Vagina (tissue), 2 donors: ENCODE measurements at places on chromosomes 2 and 18. TPM values are rescaled to one million over a fixed set of nuclear protein-coding genes. Genes with fewer than 3 reads are reported as not detected.

Gene LTBP1
- 48.4 TPM for total RNA-seq

Gene FECH
- total RNA-seq = 44.7 TPM

Gene REG1B
- total RNA-seq = not detected

Gene PLGLB1
- 2.2 TPM for total RNA-seq

Gene TCF7L1
- 8.3 TPM for total RNA-seq

Gene SPP2
- not detected for total RNA-seq

Gene FKBP1B
- 14.2 TPM for total RNA-seq

Gene C2orf81
- total RNA-seq = 2.7 TPM

Gene SLC14A1
- total RNA-seq = 3.4 TPM

Gene NYAP2
- 0.25 TPM for total RNA-seq

Gene FNDC4
- 18.2 TPM for total RNA-seq

Gene SOWAHC
- total RNA-seq = 25.5 TPM

GRCh38 chr2:59458800-59459199, 1094.7 kb downstream of the BCL11A start:
- no peak for DNase-seq

DNA sequence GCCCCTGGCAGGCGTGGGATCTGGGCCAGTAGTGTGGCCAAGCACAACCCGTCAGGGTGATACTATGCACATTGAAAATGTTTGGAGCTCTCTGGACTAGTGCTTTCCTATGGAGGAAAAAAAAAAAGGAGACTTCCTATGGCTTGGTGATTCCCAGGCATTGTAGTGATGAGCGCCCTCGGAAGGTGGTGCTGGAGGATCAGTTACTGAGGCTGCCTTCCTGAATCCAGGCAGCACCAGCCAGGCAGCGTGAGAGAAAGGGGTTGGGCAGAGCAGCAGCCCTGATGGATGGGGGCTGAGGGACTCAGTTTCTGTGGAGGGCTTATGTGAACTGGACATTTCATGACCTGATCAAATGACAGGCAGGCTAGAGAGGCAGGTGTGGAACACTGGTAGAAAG, 70.9 kb downstream of the CHRNA1 start:
- DNase-seq = no peak

GRCh38 chr2:78301166-78301789, 724.2 kb upstream of the REG3G start:
- no peak for DNase-seq

GRCh38 chr2:29063646-29064345, 10.5 kb downstream of the PCARE start:
- DNase-seq = peak; percentile 77

DNA sequence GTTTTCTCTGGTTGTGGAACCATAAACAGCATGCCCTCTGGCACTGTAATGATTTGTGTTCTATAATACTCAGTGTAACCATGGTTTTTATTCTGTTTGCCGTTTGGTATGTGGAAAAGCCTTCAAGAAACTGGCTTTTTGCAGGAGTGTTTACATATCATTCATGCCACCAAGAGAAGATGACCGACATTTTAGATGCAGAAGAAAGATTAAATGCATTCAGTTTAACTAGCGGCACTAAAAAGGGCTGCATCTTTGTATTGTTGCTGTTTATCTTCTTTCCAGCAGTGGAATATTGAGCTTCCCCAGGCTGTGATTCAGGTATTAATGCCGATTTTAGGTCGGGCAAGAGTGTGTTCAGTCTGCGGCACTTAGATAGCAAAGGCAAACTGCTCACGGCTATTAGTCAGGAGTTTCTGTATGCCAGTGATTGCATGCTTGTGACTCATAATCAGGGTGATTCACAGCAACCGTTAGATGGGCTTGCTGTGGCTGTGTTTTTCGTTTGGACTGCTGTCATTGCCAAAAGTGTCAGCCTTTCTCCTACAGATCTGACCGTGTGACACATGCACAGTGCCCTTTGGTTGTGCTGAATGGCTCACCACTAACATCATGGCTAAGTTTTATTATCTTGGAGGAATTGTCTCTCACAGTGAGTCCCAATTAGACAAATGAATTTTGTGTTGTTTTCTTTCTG, 479.7 kb downstream of the PARD3B start:
- DNase-seq = no peak

DNA sequence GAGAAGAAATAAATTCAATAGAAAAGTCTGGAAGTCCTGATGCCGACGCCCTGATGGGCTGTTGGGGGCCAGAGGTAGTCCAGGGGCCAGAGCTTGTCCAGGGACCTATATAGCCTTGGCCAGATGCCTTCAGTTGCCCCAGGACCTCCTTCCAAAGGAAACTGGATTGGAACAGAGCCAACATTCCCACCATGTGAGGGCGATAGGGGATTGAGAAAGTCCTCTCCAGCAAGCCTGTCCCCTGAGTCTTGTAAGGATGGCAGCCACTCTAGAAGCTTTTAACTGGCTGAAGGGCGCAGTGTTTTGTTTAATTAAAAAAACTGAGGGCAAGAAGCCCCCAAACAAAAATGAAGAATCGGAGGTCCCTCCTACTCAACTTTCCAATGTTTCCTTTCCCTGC, 54.9 kb upstream of the CDCA7 start:
- DNase-seq = no peak

DNA sequence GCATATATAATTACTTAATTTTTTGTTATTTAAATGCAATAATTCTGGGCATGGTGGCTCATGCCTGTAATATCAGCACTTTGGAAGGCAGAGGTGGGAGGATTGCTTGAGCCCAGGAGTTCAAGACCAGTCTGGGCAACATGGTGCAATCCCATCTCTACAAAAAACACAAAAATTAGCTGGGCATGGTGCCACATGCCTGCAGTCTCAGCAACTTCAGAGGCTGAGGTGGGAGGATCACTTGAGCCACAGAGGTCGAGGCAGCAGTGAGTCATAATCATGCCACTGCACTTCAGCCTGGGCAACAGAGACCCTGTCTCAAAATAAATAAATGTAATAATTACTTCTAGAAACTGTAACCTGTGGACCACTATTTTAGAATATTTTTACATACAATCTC, 21.5 kb upstream of the TMEM87B start:
- DNase-seq = no peak

- peak; percentile 81 for DNase-seq
Measured at GRCh38 chr2:201157694-201158093, 25.2 kb upstream of the CASP10 start.

- DNase-seq = no peak
Measured at GRCh38 chr18:51447351-51448342, 250.2 kb upstream of the MEX3C start.

- DNase-seq = no peak
Measured at GRCh38 chr2:162782138-162782537, 56.4 kb downstream of the KCNH7 start.

- no peak for DNase-seq
Measured at GRCh38 chr2:143808166-143808565, 678.9 kb downstream of the ARHGAP15 start.

GRCh38 chr2:171630812-171631626, 56.2 kb upstream of the DYNC1I2 start:
- no peak for DNase-seq

- no peak for DNase-seq
Measured at GRCh38 chr2:166573391-166573790, 79.3 kb upstream of the SCN7A start.

GRCh38 chr2:64018701-64019082, 536 bp downstream of the VPS54 start:
- DNase-seq = no peak

DNA sequence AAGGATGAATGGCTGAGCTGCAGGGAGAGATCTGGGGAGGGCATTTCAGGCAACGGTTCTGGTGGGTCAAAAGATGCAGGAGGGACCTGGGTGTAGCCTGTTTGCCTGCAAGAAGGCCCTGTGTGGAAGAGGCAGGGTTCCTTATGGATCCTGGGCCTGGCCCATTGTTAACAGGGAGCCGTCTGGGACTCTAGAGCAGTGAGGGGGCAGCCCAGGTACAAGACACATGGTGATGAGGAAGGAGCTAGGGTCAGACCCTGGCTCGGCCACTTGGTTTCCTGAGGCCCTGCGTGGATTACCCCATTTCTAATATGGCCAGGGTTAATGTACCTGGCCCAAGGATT, 124.9 kb downstream of the GLI2 start:
- DNase-seq = no peak

DNA sequence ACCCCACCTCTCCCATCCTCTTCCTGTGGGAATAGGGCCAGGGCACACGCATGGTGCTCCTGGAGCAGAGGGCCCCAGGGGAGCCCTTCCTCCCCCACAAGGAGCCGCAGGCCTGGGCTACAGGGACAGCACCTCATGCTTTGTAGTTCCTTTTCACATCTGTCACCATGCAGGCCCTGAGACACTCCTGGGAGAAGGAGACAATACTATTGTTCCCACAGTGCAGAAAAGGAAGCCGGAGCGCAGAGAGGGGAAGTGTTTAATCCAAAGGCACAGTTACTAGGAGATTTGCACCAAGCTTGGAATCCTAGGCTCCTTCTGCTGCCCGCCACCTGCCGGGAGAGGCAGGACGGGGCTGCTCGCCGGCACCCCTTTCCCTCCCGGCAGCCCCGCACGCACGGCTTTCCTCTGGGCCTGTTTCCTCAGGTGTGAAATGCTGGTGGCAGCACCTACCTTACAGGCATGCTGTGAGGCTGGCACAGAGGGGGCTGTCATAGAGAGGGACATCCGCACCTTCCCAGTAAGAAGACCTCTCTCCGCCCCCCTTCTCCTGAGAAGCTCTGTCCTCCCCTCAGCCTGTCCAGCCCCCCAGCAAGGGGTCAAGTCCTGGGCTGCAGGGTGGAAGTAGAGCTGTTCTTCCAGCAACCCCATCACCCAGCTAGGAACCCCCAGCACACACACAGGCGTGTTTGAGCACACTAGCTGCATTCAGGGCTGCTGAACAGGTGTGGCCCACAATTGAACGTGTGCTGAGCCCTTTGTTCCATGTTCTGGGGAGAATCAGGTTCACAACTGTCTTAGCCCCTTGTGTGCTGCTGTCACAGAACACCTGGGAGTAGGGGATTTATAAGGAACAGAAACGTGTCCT, 62.6 kb downstream of the SMAD7 start:
- no peak for DNase-seq

GRCh38 chr2:157036726-157037125, 220.8 kb upstream of the GALNT5 start:
- no peak for DNase-seq

DNA sequence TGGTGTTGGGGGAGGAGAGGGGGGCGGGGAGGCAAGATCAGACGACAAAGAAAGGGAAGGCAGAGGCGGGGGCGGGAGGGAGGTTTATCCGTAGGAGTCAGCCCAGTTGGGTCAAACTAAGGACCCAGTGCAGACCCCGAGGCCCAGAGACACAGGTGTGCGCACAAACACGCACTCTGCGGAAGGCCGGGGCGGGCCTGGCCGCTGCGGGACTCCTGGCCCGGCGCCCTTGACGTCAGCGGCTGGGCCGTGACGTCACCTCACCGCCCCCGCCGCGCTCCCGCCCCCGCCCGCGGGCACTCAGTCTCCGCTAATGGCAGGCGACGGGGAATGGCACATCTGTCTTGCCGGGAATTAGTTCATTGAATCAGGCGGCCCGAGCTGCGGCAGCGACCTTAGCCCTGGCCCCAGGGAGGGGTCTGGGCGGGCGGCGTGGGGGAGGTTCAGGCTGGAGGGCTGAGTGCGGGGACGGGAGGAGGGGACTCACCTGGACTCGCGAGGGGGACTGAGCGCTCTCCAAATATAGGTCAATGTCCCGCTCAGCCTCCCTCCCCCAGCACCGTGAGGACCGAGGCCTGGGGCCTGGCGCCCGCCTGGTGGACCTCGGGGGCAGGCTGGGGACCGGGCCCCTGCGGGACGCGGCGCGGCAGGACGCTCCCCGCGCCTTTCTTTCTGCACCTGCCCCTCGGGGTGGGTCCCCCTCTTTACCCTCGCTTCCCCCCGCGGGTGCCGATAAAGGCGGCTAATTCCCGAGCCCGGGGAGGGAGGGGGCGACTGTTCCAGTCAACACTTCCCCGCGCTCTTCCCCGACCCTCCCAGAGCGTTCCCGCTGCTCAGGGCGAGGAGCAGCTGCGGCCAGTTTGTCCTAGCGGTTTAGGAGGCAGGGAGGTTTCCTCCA, 15.5 kb upstream of the ECEL1 start:
- no peak for DNase-seq

GRCh38 chr18:68623342-68623741, 91.6 kb downstream of the TMX3 start:
- no peak for DNase-seq

- DNase-seq = no peak
Measured at GRCh38 chr2:24917086-24917485, 3.0 kb downstream of the ADCY3 start.

DNA sequence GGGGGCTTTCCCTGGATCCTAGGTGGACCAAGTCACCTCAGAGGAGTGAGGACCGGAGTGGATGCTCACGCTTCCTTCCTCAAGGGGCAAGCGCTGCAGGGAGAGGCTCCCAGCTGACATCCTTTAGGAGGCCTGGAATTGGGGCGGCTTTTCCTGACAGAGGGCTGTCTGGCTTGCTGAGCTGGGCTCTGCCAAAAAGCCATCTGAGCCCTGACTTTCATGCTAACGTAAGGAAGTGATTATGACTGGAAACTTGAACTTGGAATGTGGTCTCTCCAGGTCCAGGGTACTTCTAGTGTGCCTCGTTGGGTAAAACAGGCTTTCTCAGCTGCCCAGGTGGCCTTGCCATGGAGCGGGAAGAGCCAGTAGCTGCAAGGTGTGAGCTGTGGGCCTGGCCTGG, 268.3 kb upstream of the SPRED2 start:
- no peak for DNase-seq

- DNase-seq = no peak
Measured at GRCh38 chr18:35231052-35231451, 9.8 kb upstream of the ZNF397 start.

DNA sequence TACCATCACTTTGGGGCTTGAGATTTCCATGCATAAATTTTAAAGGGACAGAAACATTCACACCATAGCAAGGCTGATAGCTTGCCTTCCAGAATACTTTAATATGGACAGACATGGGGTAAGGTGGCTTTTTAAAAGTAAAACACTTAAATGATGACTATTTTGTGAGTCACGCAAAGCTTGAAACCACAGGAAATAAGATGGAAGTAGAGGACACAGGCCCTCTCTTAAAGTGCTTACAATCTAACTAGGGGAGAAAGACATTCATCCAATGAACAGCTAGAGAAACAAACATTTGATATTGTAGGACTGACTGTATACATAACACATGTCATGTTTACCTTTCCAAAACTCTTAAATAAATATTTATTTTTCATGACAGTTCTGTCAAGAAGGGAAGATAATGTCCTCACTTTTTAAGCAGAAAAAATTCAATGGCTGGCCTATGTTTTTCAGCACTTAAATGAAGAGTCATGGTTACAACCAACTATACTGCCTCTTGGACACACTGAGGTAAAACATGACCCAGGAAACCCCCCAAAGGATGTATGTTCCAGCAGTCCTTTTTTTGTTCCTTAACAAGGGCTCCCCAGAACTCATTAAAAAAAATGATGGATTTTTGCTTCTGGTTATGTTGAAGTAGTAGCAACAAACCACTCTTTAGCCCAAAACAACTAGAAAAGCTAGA, 120.0 kb upstream of the RBMS1 start:
- no peak for DNase-seq
